Subcutaneous preadipocyte (primary cell): ENCODE measurements at places on chromosomes 3 and 15. TPM values are rescaled to one million over a fixed set of nuclear protein-coding genes. Genes with fewer than 3 reads are reported as not detected.

The DUOX1 gene
- total RNA-seq, result under 0.01 TPM in 1 of 2 replicates, not detected in the other

The C2CD4B gene
- total RNA-seq, result not detected in 2 replicates

The SPESP1 gene
- total RNA-seq, result 4.8 and 8.8 TPM in 2 replicates

The KLHL40 gene
- not detected in 2 replicates for total RNA-seq

The CADPS gene
- total RNA-seq, result under 0.01 and 0.59 TPM in 2 replicates

The CPNE9 gene
- total RNA-seq, result not detected in 2 replicates

The CHST2 gene
- 67.4 and 73.1 TPM in 2 replicates for total RNA-seq

The WDR93 gene
- under 0.01 TPM in 1 of 2 replicates, not detected in the other for total RNA-seq

The GPR176 gene
- total RNA-seq, result 50.7 and 59.6 TPM in 2 replicates

The REC114 gene
- not detected in 2 replicates for total RNA-seq

The MEGF11 gene
- total RNA-seq, result not detected in 2 replicates
